ENCODE measurements at places on chromosomes 5 and 9.

- DNase-seq, result no peak
Measured at GRCh38 chr5:3619579-3619978, 23.9 kb downstream of the IRX1 start.

DNA sequence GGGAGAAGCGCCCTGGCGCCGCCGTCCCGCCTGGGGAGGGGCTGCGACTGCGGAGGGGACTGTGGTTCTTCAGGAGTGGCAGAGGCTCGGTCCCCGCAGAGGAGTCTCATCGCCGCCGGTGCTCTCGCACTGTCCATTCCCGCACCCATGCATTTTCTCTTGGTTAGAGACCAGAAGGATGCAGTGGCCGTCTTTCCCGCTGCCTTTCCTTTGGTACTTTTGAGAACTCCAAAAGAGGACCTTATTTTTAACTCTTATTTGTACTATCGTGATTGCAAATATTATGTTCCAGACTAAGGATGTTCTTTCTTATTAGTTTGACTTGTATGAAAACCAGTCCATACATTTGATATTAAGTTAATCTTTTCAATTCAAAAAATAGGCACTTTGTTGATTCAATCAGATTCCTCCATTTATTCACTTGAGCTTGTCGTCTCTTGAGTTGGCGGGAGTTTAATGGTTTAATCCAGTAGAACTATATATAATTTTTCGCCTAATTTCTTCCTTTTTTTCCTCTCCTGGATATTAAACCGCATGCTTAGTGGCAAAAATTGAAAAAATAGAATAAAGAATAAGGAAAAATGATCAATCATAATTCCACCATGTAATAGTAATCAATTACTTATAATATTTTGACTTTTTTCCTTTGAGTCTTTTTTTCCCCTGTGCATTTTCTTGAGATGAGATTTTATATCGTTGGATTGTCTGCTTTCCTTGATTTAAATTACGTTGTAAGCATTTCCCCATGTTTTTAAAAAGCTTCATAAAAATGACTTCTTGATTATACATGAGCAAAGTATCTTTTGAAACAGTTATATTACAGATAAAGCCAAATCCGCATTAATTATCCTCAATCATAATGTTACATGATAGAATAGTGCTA, 861 bp downstream of the ZFYVE16 start:
- DNase-seq, result no peak

DNA sequence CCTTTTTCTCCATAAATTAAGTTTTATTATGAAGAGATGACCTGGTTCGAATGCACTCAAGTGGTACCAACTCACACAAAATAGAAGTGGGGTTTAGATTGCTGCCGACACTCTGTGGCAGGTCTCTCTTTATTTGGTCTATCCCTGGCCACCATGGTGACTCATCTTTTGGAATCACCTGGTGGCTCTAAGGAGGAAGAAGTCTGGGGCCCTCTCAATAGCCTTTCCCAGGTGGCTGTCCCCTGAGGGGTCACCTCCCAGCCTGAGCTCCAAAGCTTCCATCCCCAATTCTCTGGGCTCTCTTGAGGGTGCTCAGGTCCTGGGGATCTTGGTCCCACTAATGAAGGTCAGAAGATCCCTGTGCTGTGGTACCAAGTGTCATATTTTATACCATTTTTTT, 136.8 kb downstream of the MVB12B start:
- DNase-seq, result no peak

GRCh38 chr9:133184971-133185370, 21.3 kb upstream of the GBGT1 start:
- DNase-seq, result no peak

- DNase-seq, result no peak
Measured at GRCh38 chr5:165138236-165138635, 1632.8 kb downstream of the MAT2B start.

GRCh38 chr5:170361116-170361515, 28.1 kb downstream of the KCNMB1 start:
- no peak for DNase-seq

- no peak for DNase-seq
Measured at GRCh38 chr5:132467287-132467984, 23.1 kb downstream of the IRF1 start.

DNA sequence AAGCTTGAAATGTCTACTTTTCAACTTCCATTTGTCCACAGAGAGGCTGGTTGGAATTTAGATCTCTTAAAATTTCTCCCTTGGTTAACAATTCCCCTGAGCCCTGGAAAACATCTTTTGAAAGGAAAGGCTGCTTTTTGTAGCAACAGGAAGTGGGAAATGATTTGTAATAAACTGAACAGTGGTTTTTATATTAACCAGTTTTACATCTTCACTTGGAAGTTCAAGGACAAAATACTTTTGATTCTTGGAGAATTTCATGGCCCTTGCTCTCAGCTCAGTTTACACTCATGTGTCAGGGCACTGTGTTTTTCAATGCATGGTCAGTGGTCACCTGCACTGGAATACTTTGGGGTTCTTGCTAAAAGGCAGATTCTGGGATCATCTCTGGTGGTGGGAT, 9.9 kb downstream of the MLANA start:
- no peak for DNase-seq

GRCh38 chr9:137194909-137195308, 5.6 kb downstream of the TPRN start:
- no peak for DNase-seq

DNA sequence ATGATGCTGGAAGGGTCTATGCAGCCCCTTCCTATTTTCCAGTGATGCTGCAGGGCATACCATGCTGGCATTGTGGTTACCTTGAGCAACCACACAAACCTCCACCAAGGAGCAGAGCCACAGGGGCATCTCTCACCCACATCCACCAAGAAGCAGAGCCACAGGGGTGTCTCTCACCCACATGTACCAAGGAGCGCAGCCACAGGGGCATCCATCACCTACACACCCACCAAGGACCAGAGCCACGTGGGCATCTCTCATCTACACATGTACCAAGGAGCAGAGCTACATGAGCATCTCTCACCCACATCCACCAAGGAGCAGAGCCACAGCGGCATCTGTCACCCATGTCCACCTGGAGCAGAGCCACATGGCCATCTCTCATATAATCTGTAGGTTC, 8.8 kb upstream of the GM2A start:
- DNase-seq, result no peak

- no peak for DNase-seq
Measured at GRCh38 chr9:14263707-14264483, 50.0 kb downstream of the NFIB start.

GRCh38 chr9:113151696-113152630, 1.2 kb downstream of the SLC31A2 start:
- DNase-seq, result no peak

DNA sequence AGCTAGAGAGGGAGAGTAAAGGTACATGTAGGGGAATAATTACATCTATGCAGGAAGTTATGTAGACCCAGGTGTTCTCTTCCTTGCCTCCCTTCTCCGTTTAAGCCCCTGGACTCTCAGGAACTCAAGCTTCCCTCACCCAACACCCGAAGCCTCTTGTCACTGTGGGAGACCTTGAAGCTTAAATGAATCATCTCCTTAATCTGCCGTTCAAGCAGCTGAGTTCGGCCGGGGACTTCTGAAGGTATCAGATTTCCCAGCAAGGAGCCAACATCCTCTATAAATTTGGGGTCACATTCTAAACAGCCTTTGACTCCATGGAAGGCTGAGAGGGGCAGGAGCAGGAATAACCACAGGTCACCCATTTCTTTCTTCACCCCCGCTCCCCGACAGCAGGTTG, 412 bp downstream of the IZUMO3 start:
- DNase-seq, result no peak

DNA sequence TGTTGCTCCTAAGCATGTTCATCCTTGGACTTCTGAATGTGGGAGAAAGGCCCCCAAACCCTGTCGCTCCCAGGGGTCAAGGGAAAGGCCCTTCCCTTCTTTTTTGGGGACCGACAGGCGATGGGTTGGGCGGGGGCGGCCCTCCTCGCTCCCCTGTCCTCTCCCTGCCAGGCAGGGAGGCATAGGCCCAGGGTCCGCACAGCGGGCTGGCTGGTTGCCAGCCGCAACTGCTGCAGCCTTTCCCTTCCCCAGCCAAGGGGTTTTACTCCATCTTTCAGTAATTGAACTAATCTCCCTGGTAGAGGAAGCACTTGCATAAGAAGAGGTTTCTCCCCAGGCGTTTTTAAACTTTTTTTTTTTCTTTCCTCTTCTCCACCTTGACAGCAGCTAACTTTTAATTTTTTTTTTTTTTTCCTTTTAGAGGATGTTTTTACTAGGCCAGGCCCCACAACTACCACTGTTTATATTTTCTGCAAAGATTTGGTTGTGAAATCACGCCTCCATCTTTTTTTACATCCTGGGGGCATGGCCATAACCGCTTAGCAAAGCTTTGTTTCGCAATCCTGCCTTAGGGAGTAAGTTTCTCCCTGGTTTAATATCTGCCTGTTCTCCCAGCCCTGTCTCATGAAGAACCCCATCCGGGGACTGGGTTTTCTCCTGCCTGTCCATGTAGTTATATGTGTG, 216.9 kb upstream of the ZNF608 start:
- no peak for DNase-seq

GRCh38 chr5:128315671-128316070, 222.4 kb downstream of the FBN2 start:
- no peak for DNase-seq

GRCh38 chr5:119943148-119943547, 313.8 kb downstream of the FAM170A start:
- no peak for DNase-seq

GRCh38 chr5:145980718-145981117, 44.3 kb downstream of the SH3RF2 start:
- DNase-seq, result no peak

DNA sequence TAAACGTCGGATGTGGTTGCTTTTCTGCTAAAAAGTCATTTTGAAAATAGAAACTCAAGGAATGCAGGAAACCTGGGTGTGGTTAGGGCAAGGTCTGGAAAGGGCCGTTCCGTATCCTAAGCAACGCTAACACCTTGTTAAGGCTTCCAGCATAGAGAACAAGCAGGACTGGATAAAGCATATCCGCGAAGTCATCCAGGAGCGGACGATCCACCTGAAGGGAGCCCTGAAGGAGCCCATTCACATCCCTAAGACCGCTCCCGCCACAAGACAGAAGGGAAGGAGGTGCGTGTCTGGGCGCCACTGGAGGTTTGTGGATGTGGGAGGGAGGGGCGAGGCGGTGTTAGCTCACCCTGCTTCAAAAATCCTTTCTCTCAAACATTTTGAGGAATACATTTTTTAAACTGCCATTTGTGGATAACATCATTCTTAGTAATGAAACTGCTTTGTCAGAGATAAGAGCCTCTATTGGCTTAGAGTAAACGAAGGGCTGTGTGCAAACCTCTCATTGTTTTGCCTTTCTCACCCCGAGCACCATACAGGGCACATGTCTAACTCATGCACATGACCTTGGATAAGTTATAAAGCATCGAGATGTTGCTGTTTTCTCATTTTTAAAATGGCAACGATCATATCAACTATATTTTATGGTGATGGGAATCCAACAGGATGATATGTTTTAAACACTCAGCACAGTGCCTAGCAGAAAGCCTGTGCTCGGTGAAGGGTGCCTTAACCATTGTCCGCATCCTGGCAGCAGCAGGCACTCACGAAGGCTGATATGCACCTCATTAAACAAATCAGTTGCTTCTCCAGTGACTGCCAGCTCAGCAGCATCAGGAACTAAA, 175.7 kb upstream of the OTULINL start:
- DNase-seq, result no peak

GRCh38 chr5:38806775-38807258, 39.0 kb upstream of the OSMR start:
- DNase-seq, result no peak

DNA sequence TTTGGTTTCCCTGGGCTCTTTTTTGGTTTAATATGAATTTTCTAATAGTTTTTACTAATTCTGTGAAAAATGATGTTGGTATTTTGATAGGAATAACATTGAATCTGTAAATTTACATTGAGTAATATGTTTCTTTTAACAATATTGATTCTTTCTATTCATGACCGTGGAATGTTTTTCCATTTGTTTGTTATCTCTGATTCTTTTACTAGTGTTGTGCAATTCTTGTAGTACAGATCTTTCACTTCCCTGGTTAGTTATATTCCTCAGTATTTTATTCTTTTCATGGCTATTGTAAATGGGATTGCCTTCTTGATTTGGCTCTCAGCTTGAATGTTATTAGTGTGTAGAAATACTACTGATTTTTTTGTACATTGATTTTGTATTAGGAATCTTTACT, 137.9 kb downstream of the PRR16 start:
- DNase-seq, result no peak

DNA sequence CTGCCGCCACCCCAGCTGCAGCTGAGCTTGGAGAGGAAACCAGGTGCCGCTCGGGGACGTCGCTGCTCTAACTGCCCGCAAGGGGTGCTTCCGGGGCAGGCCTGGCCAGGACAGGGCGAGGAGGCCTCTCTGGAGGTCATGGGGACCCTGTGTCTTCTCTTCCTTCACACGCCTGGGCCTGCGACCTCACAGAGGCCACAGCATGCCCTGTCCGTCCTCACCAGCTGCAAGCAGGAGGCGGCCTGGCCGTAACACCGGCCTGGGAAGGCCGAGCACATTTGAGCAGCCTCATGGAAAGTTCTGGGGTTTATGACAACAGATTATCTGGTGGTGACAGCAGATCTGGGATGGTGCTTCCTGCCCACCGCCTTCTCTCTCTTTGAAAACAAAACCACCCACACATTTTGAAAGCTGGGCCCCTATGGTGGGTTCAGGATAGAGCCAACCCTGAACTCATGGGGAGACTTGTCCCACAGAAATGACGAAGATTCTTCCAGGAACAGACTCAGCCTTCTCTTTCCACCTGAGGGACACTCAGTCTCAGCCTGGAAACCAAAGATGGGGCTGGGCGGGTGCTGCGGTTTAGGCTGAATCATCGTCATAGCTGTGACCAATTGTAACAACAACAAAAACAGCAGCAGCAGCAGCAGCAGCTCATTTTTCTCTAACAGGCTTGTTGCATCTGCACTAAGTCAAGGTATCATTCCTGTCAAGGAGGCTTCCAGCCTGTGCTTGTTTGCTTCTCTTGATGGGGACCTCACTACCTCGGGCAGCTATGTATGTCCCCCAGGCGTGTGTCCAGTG, 99.6 kb upstream of the RAPGEF1 start:
- peak; percentile 62 for DNase-seq

DNA sequence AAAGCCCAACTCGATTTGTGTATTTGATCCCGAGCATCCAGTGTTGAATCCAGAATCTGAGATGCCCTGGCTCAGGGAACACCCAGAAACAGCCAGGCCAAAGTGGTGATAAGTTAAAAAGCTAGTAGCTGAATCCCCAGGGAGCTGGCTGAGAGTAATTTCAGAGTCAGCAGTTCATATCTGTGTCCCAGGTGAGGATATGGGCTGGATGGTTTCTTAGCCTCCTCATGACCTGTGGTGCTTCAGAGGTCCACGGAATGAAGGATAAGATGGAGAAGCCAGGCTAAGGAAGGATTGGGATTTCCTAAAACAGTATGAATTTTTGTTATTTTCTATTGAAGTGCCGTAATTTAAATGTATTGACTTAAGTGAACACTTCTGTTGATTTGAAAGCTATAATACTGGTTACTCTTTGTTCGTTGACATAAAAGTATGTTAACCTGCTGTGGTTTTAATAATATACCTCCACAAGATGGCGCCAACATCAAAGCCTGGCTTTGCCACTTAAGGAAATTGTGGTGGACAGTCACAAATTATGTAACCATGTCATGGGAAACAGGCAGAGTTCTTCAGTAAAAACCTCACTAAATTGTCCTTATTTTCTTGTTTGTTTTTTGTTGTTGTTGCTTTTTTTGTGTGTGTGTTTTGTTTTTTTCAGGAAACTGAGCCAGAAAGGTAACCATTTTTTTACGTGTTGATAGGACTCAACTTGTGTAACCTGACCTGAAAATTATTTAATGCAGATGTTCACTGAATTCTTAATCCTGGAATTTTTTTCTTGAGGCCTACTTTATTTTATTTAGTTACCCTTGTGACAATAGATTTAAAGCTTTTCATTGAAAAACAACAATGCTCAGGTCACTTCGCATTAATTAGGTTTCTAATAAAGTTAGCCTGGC, 11.4 kb downstream of the MTAP start:
- peak; percentile 35 for DNase-seq
